ENCODE measurements at places on chromosomes 5 and 9.
A peak's percentile ranks its signal among the peaks of the same experiment; 100 is the strongest.

DNA sequence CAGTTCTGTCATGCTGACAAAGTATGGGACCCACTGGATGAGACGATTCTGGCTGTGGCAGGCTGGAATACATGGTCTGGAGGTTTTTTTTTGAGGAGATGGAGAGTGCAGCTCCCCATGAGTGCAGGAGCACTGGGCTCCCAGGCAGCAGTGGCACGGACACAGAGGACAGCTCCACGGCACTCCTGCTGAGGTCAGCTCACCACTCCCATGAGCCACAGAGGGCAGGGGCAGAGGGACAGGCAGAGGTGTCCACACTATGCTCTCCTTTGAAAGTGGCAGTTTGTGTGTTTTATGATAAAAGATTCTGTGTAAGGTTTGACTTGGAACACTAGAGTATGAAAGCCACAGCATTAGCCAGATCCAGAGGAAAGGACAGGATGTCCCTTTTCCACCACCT lies 114.4 kb downstream of the UBE2R2 start:
- DNase-seq, result no peak

DNA sequence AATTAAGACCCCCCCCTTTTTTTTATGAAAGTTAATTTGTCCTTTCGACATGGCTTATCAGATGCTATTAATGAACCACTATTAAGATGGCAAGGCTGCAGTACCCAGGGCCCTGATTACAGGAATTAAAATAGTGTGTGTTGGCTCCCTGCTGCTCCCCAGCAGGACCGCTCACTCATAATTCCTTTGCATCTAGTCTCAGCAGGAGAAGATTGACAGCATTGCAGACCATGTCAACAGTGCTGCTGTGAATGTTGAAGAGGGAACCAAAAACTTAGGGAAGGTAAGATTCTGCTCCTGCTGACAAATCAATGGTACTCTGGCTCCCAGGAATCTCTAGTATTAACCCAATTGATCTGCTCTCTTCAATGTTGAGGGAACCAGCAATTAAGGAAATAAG lies 61.0 kb downstream of the STX17 start:
- DNase-seq, result no peak

DNA sequence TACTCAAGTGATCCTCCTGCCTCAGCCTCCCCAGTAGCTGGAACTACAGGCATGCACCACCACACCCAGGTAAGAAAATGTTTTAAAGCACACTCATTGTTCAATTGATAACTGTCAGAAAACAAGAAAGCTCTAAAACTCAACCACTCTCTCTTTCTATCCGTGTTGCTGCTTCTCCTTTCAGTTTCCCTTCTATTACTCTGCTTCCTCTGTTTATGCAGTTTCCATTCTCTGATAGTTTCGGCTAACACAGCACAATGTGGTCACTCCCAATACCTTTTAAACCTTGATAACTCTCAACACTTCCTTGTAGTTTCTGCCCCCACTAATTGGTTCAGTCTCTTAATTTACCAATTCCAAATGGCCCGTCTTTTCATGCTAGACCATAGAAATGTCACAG lies 59.2 kb upstream of the NR4A3 start:
- DNase-seq, result no peak

GRCh38 chr5:40166802-40167201 lies 512.9 kb upstream of the PTGER4 start:
- no peak for DNase-seq

DNA sequence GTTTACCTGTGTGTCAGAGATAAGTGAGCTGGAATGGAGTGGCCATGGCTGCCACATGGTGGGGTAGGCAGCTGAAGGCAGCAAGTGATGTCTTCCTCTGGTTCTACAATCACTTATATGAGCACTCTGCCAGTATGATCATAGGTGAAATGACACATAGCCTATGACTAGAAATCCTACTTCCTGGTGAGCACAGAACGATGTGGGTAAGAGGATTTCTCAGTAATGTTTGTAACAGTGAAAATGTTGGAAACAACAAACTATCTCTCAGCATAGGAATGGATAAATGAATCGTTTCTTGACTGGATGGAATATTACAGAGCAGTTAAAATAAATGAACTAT lies 187.0 kb upstream of the S1PR3 start:
- no peak for DNase-seq

DNA sequence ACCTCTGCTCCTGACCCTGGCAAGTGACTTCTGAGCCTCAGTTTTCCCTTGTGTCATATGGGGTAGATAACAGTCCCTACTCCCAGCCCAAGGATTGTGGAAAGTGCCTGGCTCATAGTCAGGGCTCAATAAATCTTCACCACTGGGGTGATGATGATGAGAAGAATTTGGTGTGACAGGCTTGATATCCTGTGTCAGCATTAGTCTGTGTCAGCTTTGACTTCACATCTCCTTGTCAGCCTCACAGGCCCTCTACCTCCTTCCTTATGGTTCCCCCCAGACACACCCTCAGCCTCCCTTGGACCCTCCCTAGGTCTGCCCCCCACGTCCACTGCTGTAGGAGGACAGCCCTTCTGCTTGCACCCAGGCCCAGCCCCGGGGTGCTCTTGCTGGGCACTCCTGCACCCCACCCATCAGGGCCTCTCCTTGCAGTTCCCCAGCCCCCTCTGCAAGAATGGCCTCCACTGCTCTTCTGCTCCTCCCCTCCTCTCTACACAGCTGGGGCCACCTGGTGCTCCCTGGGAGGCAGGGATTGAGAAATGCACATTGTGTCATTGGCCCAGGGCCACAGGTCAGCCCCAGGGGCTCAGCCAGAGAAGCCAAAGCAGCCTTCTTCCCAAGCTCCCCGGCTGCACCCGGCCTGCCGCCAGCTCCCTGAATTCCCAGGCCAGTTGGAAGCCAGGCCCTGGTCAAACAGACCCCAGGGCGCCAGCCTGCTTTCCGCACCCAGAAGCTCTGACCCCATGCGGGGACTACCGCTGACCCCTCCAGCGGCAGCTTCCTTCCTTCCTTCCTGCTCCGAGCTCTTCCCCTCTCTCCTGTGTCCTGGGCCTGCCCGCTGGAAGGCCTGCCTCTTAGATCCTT lies 7.7 kb downstream of the FGFR4 start:
- no peak for DNase-seq

GRCh38 chr9:126704892-126705766 lies 91.4 kb downstream of the LMX1B start:
- DNase-seq, result peak; percentile 80

DNA sequence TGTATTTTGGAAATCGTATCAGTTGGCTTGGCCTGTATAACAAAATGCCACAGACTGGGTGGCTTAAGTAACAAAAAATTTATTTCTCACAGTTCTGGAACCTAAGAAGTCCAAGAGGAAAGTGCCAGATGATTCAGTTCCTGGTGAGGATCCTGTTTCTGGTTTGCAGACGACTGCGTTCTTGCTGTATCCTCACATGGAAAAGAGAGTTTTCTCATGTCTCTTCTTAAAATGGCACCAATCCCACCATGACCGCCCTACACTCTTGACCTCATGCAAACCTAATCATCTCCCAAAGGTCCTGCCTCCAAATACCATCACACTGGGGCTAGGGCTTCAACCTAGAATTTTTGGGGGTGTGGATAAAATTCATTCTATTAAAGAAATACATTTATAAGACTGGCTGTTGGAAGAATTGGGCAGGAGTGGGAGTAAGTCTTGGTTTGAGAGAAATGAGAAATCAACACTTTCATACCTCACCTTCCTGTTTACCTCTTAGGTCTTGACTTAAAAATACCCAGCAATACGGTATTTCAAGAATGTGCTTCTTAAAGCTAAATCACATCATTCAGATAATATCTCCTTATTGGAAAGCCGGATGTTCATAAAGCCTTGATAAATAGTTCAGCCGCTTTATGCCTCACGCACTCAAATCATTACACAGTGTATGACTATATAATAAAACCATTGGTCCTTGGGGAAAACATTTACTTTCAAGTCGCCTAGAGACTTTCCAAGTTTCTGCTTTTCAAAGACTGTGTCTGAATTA lies 28.7 kb downstream of the PTTG1 start:
- no peak for DNase-seq

DNA sequence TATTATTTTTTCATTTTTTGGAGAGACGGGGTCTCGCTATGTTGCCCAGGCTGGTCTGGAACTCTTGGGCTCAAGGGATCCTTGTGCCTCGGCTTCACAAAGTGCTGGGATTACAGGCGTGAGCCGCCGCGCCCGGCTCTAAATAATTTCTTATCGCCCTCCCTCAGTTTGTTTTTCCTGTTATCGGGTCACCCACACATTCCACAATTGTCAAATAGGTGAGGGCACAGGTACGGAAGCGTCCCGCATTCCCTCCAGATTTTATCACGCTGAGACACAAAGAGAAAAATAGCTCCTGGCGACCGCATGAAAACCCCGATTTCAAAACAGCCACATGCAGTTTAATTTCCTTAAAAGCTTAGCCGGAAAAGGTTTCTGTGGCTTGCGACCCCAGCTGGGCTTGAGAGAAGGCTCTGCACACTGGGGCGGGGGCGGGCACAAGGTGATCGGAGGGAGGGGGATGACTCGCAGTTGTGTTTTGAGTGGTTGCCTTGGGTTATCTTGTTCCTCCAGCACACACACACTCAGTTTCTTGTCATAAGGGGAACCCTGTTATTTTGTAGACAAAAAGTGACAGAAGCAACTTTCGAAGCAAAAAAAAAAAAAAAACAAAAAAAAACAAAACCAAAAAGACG lies 717 bp upstream of the IQGAP2 start:
- DNase-seq, result peak; percentile 56

DNA sequence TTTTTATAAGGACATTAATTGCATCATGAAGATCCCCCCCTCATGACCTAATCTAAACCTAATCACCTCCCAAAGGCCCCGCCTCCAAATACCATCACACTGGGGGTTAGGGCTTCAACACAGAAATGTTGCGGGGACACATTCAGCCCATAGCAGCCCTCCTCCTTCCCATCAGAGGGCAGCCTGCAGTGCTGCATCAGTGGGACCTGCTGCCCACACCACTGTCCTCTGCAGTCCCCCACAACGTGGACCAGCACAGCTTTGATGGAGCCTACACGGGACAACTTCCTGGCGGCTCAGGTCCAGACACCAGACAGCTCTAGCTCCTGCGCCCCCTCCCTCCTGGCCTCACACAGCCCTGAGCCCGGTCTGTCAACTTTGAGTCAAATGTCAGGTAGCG lies 70.3 kb downstream of the APTX start:
- DNase-seq, result no peak

GRCh38 chr5:170293273-170293672 lies 4.3 kb downstream of the LCP2 start:
- DNase-seq, result no peak

GRCh38 chr5:139183502-139183901 lies 14.7 kb downstream of the SIL1 start:
- no peak for DNase-seq

GRCh38 chr9:89606049-89606623 lies 1.3 kb downstream of the GADD45G start:
- DNase-seq, result peak; percentile 30

DNA sequence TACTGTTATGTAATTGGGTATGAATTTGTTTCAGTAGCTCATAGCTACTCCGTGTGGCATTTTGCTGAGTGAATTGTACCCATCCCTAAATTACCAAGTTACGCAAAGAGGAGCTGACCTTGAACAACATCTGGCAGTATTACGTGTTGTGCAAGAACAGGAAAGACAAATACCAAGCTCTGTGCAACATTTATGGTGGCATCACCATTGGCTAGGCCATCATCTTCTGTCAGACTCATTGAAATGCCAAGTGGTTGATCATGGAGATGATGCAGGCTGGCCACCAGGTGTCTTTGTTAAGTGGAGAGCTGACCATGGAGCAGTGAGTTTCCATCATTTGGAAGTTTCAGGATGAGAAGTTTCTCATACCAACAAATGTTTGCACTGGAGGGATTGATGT lies 15.0 kb downstream of the ZSWIM6 start:
- DNase-seq, result no peak

DNA sequence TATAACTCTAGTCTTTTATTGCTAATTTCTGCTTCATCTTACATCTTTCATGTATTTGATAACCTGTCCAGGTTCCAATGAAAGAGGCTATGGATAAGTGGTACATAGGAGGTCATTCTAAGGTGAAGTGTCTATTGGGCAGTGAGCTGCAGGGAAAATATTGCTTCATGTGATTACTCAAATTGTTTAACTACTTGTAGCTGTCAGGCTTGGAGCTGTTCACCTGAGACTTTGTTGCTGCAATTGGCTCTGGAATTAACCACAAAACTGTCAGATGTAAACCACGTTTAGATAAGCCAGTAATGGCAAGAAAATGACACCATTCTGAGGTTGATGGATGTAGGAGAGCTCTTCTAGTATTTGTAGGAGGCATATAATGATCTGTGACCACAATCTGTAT lies 26.0 kb downstream of the ADAMTSL1 start:
- DNase-seq, result no peak

- no peak for DNase-seq
These were observed 418.5 kb upstream of the COX7C start for GRCh38 chr5:86199287-86199686.

DNA sequence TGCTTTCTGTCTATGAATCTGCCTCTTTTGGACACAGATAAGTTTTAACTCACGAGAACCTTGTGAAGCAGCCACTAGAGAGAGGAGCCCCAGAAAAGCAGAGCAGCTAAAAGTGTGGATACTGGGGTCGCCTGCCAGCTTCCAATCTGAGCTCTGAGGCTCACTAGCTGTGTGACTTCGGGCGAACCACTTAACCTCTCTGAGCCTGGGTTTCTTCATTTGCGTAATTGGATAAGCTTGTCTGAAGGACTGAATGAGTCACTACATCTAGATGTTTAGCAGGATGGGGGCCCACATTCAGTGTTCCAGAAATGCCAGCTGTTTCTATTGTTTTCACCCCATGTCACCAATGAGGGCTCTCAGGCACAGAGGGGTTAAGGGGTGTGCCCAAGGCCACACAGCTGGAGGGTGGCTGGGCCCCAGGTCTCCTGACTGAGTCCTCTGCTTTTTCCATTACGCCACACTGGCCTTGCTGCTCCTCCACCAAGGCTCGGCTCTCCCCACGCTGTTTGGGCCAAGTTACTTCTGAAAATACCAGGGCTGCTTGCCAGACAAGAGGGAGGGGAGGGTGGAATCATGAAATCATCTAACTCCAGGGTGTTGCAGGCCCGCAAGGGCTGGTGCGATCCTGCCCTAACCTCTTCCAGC lies 36.2 kb downstream of the SH3PXD2B start:
- no peak for DNase-seq

DNA sequence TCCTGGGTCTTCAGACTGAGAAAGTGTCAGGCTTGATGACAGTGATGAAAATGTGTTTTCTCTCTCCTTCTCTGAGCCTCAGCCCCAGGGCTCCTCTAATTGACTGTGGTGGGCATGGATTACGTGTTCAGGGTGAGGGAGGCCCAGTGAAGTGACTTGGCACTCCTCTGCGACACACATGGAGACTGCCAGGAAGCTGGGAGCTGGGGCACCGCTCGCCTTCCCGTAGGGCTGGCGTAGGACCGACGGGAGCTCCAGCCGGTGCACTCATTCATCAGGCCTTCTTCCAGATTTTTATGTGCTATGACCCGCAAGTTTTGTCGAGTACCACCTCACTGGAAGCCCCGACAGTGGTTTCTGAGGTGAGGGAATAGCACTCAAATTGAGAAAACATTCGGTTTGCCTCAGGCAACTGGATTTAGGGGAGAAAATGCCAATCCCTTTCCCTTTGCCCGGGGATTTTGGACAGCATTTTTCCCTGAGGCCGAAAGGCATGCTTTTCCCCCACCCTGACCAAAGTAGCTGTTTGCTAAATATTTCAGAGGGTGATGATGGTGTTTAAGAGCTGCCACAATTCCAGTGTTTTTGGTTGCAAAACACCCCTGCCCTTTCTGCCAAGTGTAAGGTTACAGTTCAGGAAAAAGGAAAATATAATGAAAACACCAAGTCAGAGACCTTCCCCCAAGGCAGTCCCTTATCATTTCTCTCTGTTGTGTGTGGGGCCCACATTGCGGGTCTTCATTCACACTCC lies 83.7 kb downstream of the PCSK5 start:
- no peak for DNase-seq

Data from stimulated activated CD4-positive, alpha-beta T cell treated with anti-CD3 and anti-CD28 coated beads, Interleukin-15, amount 100 ng/mL, for 1 hour (primary cell).